Cardiac atrium fibroblast (primary cell): ENCODE measurements at places on chromosomes 7 and 10. TPM values are rescaled to one million over a fixed set of nuclear protein-coding genes. Genes with fewer than 3 reads are reported as not detected.

The CASTOR2 gene
- total RNA-seq: 9.6 and 26.4 TPM in 2 replicates

The FAM25C gene
- total RNA-seq: not detected in 2 replicates

The PI4K2A gene
- total RNA-seq: 18.4 and 25.9 TPM in 2 replicates

The CCDC186 gene
- 6.1 and 10.4 TPM in 2 replicates for total RNA-seq

The MAD1L1 gene
- total RNA-seq: 37.2 and 37.9 TPM in 2 replicates

The GHRHR gene
- not detected in 2 replicates for total RNA-seq

The PPP2R2D gene
- total RNA-seq: 25.8 and 32.9 TPM in 2 replicates

The RET gene
- under 0.01 TPM in 1 of 2 replicates, not detected in the other for total RNA-seq

The OR2A12 gene
- total RNA-seq: not detected in 2 replicates

The TDRD1 gene
- 0.16 and 1.1 TPM in 2 replicates for total RNA-seq

The DMBT1 gene
- not detected in 2 replicates for total RNA-seq

The DRGX gene
- total RNA-seq: not detected in 2 replicates

The SUGCT gene
- 1.6 and 2.9 TPM in 2 replicates for total RNA-seq

The FKBP6 gene
- not detected in 2 replicates for total RNA-seq

The SMARCD3 gene
- 27.5 and 41.0 TPM in 2 replicates for total RNA-seq

The SLC13A1 gene
- not detected in 2 replicates for total RNA-seq

The CRHR2 gene
- total RNA-seq: not detected in 2 replicates

The C10orf143 gene
- 1.6 TPM in 1 of 2 replicates, not detected in the other for total RNA-seq

The C10orf53 gene
- not detected in 2 replicates for total RNA-seq

The BLOC1S2 gene
- total RNA-seq: 21.2 and 25.5 TPM in 2 replicates

The AKR1C8 gene
- not detected in 2 replicates for total RNA-seq

The FAM241B gene
- not detected in 2 replicates for total RNA-seq

The ARHGAP22 gene
- total RNA-seq: 7.6 and 17.3 TPM in 2 replicates

The IQUB gene
- under 0.01 and 0.54 TPM in 2 replicates for total RNA-seq

The C7orf33 gene
- not detected in 2 replicates for total RNA-seq

The ZNF467 gene
- 4.1 and 8.1 TPM in 2 replicates for total RNA-seq

The SPDYE11 gene
- total RNA-seq: not detected in 2 replicates

The HECW1 gene
- total RNA-seq: not detected in 2 replicates

The LHFPL3 gene
- total RNA-seq: not detected in 2 replicates

The RNF148 gene
- 0.32 and 1.1 TPM in 2 replicates for total RNA-seq

The LOXL4 gene
- 4.9 and 9.1 TPM in 2 replicates for total RNA-seq

The PRKG1 gene
- total RNA-seq: 14.7 and 23.5 TPM in 2 replicates

The CRYGN gene
- not detected in 2 replicates for total RNA-seq

The COX15 gene
- total RNA-seq: 28.5 and 31.9 TPM in 2 replicates

The ARF5 gene
- 256 and 313 TPM in 2 replicates for total RNA-seq

The CPEB3 gene
- total RNA-seq: 0.65 and 1.3 TPM in 2 replicates

The HUS1 gene
- 12.1 and 13.1 TPM in 2 replicates for total RNA-seq

The FGL2 gene
- 0.97 and 7.6 TPM in 2 replicates for total RNA-seq

The OPN4 gene
- not detected in 2 replicates for total RNA-seq

The SEMA3D gene
- 0.49 and 1.3 TPM in 2 replicates for total RNA-seq

The SMKR1 gene
- not detected in 2 replicates for total RNA-seq

The SLC26A5 gene
- not detected in 2 replicates for total RNA-seq

The SRRM3 gene
- 3.1 and 4.7 TPM in 2 replicates for total RNA-seq

The TUBB8 gene
- total RNA-seq: not detected in 2 replicates

The ZNF503 gene
- 5.8 and 10.8 TPM in 2 replicates for total RNA-seq

The WNT16 gene
- not detected in 2 replicates for total RNA-seq

The THSD7A gene
- 2.6 and 3.1 TPM in 2 replicates for total RNA-seq

The EPHB6 gene
- total RNA-seq: 5.7 and 6.5 TPM in 2 replicates

The ALDH18A1 gene
- 99.8 and 121 TPM in 2 replicates for total RNA-seq

The PNLIPRP2 gene
- not detected in 2 replicates for total RNA-seq

The GNGT1 gene
- not detected in 2 replicates for total RNA-seq

The MRPS24 gene
- 91.7 and 98.7 TPM in 2 replicates for total RNA-seq
